ENCODE measurements at places on chromosomes 3 and 15. TPM values are rescaled to one million over a fixed set of nuclear protein-coding genes. Genes with fewer than 3 reads are reported as not detected.

The GRK7 gene
- under 0.01 TPM for total RNA-seq

The TEX55 gene
- not detected for total RNA-seq

The NRROS gene
- 0.08 TPM for total RNA-seq

The CHRM5 gene
- 0.15 TPM for total RNA-seq

The GOLGA6B gene
- not detected for total RNA-seq

The HTR3E gene
- not detected for total RNA-seq

The CFAP100 gene
- total RNA-seq = not detected

The GAP43 gene
- total RNA-seq = 5.1 TPM

The EPHB3 gene
- 9.4 TPM for total RNA-seq

The SPSB4 gene
- total RNA-seq = not detected

The CSPG5 gene
- 0.12 TPM for total RNA-seq

The NR1I2 gene
- total RNA-seq = not detected

The TIMMDC1 gene
- total RNA-seq = 28.7 TPM

The P3H2 gene
- total RNA-seq = 2.6 TPM

The CHDH gene
- under 0.01 TPM for total RNA-seq

The SPINK8 gene
- total RNA-seq = not detected

The ARHGAP11A gene
- total RNA-seq = 6.5 TPM

The AGTR1 gene
- 1.9 TPM for total RNA-seq

The DNAJC19 gene
- 19.4 TPM for total RNA-seq

The GABRA5 gene
- total RNA-seq = under 0.01 TPM

Measured in smooth muscle cell of the coronary artery (primary cell).